ENCODE measurements at places on chromosomes 6 and 20.

DNA sequence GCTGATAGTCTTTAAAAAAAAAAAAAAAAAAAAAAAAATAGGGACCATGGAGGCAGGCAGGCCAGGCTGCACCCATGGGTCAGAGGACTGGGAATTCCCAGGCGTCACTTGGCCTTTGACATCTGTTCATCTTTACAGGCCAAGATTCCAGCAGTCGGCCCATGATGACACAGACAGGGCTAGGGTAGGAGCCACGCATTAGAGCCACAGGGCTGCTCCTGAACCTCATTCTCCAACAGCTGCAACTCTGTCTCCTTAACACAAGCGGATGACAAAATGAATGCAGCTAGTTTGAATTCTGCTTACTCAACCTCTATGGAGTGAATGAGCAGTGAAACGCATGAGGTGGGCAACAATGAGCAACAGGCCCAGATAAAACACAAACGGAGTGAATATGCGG lies 126.4 kb downstream of the LY86 start:
- DNase-seq, result no peak

DNA sequence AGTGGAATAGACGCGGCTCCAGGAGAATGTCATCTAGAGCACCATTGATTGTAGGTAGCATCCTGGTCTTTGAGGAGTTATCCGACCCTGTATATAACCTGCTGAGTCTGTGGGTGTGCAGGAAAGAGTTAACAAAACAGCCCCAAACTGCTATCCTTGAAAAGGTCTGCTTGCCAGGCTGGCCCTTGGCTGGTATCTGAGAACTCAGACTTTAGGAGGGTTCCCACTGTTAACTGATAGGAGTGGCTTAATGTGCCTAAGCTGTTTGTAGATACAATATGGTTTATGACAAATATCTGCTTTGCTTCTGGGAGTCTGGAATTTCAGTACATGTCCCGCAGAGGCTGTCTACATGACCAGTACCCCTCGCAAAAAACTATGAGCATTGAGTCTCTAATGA lies 27.6 kb upstream of the MCUR1 start:
- DNase-seq, result no peak

DNA sequence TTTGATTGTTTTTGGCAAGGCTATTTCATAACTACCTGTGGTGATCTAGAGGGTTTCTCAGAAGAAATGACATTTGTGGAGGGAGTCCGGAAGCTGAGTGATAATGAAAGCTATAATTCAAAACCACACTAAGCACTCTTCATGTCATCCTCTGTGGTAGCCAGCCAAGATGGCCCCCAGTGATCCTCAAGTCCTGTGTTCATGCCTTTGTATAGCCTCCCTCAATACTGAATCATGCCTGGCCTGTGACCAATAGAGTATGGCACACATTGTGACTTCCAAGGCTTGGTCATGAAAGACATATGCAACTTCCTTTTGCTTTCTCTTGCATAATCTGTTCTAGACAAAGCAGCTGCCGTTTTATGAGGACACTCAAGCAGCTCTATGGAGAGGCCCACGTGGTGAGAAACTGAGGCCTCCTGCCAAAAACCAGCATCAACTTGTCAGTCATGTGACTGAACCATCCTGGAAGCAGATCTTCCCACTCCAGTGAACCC lies 12.8 kb upstream of the DNAAF9 start:
- no peak for DNase-seq

DNA sequence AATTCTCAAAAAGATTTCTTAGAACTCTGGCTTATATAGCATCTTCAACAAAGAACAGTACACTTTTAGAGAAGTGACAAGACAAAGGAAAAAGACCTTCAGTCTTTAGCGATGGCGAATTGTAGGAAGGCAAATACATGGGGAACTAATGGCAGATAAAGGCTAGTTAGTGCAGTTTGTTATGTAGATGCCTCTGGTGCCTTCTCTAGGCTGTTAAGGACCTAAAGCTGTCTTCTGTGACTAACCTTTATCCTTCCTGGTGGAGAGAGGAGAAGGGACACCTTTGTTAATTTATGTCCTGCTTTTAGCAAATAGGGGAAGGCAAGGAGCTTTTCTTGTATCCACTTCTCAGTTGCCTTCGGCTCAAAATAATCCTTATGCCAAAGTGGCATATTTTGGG lies 7.2 kb downstream of the ANKRD6 start:
- no peak for DNase-seq

DNA sequence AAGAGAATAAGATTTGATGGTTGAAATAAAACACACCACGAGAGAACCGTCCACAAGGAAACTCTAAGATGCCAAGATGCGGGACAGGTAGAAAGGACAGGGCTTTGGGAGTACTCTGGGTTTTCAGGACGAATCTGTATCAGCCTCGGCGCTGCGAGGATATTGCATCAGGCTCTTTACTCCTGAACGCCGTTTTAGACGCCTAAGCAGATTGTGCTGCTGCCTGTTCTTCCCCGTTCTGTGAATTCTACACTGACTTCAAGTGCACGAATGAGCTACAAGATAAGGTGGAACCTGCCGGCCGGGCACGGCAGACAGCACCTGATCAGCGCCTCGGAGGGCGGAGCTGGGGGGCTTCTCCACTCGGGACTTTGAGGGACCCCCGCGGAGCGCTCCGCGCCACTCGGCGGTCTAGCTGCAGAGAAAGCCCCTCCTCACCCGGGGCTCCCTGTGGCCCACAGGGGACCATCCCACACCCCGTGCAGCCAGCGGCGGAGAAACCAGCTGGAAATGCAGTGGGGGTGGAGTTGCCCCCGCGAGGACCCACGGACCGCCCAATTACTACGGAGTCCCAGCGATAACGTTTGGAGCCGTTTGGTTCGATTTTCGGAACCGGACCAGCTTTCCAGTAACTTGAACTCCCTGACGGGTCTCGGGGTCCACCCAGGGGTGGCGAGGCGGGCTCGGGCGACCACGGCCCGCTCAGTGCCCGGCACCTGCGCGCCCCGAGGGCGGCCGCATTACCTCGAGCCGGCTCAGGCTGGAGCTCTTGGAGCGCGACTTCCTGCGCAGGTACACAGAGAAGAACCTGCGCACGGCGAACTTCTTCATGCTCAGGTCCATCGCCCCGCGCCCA lies 646 bp downstream of the RPS6KA2 start:
- DNase-seq, result no peak

DNA sequence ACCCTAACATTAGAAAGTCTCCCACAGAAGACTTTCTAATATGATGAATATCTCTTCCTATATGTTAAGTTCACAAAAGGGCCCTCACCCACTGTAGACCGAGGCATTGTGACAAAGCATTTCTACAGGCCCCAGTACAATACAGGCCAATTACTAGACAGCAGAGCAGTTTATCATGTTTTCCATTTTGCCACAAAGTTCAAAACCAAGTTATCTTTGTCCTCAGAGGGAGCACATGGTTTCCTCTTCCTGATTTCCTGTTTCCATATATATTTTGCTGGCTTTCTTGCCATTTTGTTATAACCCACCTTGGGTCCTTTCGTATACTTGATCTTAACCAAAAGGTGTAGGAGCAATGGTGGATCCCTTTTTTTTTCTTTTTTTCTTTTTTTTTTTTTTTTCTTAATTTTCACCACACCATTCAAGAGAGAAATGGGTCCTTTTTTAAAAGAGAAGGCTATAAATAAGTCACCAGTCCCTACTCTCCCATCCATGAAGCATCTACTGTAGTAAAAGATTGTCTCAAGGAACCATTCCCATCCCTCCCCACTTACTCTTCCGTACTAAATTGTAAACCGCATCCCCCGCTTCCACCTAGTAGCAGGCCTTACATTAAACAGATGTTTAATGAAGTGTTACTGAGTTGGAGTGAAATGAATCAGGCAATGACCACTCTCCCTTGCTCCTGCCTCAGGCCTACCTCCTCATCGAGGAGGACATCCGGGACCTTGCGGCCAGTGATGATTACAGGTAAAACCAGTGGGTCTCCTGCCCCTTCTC lies 2.1 kb upstream of the UBE2C start:
- DNase-seq, result no peak

DNA sequence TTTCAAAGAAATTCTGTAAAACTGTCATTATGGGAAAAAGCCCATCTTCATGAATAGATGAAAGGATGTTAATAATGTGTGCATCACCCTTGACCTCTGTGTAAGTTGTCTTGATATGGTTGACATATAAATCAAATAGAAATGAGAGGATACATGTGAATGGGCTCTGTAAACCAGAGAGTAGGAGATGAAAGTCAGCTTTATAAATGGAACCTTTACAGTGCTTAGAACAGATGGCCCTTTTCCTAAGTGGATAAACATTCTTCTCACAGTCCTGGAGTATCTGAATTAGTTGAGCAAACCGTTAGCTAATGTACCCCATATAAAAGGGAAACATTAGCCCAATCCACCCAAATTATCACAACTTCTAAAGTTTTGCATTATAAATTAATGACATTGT lies 57.5 kb downstream of the MYLK4 start:
- no peak for DNase-seq

DNA sequence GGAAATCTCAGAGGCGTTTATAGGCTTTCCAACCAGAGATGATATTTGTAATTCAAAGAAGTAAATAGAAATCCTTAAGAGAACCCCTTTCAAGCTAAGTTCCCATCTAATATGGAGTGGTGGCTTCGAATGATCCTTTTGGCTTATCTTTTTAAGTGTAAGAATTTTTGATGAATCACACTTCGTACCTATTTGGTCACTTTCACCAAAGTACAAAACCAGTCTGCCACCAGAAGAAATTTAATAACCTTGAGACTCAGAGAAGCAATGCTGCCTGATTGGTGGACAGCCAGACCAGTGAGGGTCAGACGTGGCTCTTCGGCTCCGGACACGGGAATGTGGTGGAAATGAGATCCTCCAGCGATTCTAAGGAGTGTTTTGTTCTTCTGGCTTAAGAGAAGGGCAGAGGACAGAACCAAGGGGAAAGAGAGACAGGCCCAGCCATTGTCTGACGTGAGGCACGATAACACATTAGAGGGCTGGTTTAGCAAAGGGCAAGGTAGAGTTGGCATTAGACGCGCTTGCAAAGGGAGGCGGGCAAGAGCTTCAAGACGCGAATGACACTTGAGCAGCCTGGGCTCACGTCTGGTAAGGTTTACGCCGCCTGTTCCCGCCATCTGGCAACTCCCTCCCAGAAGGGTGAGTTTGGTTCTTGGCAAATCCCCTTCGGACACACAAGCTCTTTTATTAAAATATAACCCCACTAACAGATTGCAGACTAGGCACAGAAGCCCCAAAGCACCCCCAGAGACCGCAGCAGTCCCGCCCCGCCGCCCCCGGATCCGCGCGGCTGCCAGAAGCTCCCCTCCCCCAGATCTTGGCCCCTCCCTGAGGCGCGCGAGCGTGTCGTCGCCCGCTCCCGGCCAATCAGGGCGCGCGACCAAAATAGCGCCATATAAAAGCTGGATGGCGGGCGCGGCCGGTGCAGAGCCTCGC lies 50.0 kb upstream of the EZR start:
- DNase-seq, result peak; percentile 53

GRCh38 chr6:156809034-156809433 lies 31.9 kb downstream of the ARID1B start:
- DNase-seq, result no peak

DNA sequence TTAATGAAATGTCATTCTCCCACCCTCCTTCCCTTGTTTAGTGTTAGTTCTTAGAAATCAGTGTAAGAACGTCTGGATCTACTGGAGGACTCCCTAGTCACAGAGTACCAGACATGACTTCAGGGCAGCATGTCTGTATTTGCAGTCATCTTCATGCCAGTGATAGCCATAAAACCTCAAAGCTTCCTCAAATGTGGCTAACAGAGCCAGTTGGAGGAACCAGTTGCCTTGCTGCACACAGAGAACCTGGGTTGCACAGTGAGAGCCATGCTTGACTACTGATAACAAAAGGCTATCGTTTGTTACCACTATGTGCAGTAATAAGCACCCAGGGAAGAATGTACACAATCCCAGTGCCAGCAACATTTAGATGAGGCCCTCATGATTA lies 20.1 kb downstream of the NT5E start:
- no peak for DNase-seq

GRCh38 chr6:54559136-54559535 lies 250.9 kb downstream of the TINAG start:
- no peak for DNase-seq

GRCh38 chr20:9565910-9566550 lies 51.6 kb downstream of the LAMP5 start:
- DNase-seq, result no peak

- no peak for DNase-seq
Measured at GRCh38 chr20:23305098-23305497, 45.5 kb upstream of the NXT1 start.

DNA sequence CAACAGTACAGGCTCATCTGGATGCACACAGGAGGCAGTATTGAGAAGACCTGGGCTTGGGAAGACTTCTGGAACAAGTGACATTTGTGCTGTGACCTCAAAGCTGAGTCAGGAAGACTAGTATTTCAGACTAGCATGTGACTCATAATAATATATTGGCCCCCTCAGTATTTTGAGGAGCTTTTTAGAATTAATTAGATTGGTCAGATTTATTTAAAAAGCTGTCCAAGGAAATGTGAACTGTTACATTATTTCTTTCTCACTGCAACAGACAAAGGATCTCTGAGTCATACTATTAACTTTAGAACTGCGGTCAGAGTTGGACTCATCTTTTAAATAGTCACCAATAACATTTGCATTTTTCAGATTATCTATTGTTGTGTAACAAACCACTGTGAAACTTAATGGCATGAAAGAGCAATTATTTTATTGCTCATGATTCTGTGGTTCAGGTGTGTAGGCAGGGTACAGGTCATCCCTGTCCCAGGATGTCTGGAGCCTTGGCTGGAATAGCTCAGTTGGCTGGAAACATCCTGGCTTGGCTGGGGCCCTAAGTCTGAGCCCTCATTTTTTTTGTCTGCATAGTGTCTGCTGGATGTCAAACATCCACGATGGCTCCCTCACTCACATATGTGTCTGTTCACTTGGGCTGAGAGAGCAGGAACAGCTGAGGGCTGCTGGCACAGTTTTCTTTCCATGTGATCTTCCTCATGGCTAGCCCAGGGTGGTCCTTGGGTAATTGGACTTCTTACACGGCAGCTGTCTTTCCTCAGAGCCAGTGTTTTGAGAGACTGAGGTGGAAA lies 46.9 kb downstream of the MAP3K4 start:
- DNase-seq, result no peak

- peak; percentile 50 for DNase-seq
Measured at GRCh38 chr6:107957308-107957908, 600 bp downstream of the SEC63 start.

- no peak for DNase-seq
Measured at GRCh38 chr6:12271997-12272396, 18.2 kb upstream of the EDN1 start.

DNA sequence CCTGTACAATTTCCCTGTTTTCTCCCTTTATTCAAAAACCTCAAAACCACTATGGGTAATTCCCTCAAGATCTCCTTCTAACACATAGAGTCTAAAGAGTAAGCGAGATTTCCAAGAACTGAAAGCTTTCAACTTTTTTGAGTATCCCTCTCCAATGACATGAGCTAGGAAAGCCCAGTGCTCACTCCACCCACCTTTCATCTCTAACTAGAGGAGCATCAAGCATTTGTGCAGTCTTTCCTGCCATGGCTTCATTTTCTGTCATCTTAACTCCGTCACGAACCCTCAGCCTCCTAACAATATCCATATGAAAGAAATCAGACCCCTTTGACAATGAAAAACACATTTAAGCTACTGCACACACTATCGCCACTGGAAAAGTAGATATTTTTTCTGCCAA lies 91.9 kb upstream of the SUPT3H start:
- DNase-seq, result no peak
